ENCODE measurements at places on chromosomes 3 and 15.
A peak's percentile ranks its signal among the peaks of the same experiment; 100 is the strongest.

GRCh38 chr3:160851629-160852210 is 95.7 kb downstream of the PPM1L start:
- DNase-seq = no peak

DNA sequence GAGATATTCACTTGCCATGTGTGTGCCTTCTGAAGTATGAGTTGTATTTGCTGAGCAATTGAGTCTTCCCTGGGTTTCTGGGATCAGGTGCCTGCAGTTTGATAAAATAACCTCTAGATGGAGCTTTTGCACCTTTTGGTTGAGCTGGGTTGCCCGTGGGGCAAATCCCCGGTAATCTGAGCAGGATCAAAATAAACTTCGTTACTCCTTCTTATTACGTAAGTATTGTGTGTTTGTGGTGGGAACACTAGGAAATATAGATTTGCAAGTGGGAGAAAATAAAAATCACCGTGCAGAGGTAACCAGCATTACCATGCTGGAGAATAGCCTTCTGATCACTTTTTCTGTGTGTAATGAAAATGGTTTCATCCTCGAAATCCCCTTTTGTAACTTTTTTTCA is 277.4 kb upstream of the NR2E3 start:
- DNase-seq = peak; percentile 13

GRCh38 chr15:69806287-69806915 is 291.3 kb downstream of the TLE3 start:
- no peak for DNase-seq

- no peak for DNase-seq
Observed at GRCh38 chr15:73081321-73081958, 29.2 kb downstream of the NEO1 start.

All from 8988T (cell line).